CD4-positive, alpha-beta T cell treated with Interleukin-21 for 1 hour (primary cell): ENCODE measurements at places on chromosomes 5 and 9.

- no peak for DNase-seq
Observed at GRCh38 chr9:29668732-29669131, 2095.5 kb upstream of the C9orf72 start.

GRCh38 chr9:68780380-68780712 is 75.3 kb downstream of the PIP5K1B start:
- DNase-seq: no peak

- DNase-seq: no peak
Observed at GRCh38 chr9:113992994-113993393, 85.1 kb downstream of the AMBP start.

DNA sequence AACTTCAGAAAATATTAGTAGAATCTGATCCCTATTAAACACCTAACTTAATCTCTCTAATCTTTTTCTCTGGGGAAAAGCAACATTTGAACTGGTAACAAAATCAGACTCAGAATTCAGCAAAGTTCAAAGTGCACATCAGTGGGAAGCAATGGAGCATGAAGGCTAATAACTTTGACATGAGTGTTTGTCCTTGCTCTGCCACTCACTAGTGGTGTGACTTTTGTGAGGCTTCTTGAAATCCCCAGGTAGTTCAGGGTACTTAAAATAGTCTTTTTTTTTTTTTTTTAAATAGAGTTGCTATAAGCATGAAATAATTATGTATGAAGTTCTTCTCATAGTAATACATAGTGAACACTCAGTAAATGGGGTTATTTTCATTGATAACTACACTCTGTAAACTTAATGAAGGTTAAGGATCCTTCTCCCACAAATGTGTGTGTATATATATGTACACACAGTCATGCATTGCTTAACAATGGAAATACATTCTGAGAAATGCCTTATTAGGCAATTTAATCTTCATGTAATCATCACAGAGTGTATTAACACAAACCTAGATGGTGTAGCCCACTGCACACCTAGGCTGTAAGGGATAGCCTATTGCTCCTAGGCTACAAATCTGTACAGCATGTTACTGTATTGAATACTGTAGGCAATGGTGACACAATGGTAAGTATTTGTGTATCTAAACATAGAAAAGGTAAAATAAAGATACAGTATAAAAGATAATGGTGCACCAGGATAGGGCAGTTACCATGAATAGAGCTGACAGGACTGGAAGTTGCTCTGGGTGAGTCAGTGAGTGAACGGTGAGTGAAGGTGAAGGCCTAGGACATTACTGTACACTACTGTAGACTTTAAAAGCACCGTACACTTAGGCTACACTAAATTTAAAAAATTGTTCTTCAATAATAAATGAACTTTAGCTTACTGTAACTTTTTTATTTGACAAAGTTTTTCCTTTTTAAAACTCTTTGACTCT is 73.3 kb upstream of the HMHB1 start:
- no peak for DNase-seq

DNA sequence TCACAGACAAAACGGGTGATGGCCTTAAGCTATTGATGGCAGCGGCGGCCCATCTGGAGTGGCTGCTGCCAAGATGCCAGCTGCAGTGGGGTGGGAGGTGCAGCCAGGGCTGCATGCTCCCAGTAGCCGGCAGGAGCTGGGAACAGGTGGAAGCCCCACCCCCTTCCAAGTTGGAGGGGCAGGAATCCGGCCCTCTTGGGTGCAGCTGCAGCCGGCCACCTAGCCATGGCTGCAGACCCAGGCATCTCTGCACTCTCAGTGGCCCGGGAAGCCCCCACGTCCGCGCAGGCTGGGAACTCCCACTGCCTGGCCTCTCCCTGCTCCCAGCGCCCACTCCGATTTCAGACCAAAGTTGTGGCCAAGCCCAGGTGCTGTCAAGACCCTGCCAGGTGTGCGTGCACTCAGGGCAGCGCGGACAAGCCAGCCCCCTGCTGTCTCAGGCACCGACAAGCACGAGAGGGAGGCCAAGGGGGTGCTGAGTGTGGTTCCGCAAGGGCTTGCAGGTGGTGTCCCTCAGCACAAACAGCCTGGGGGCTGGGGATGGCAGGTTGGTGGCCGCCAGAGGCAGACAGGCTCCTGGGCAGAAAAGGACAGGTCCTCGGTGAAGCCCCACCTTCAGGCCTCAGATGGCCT is 115.1 kb upstream of the TSLP start:
- no peak for DNase-seq

DNA sequence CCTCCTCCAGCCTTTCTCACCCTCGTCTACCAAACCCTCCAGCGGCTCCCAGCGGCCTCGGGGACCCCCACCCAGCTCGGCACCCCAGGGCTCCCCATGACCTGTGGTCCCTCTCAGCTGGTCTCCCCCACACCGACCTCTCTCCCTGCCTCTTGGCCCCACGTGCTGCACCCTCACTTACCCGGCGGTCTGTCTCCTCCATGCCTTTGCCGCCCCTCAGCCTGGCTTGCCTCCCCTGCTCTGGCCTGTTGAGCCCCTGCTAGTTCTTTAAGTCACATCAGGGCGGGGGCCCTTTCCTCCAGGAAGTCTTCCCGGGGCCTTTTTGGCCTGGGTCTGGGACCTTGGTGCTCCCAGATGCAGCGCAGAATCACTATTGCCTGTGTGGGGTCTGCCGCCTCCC is 81.5 kb downstream of the LMX1B start:
- no peak for DNase-seq

- DNase-seq: no peak
Observed at GRCh38 chr9:127912882-127913281, 4.0 kb downstream of the ST6GALNAC4 start.

- no peak for DNase-seq
Observed at GRCh38 chr5:4387290-4387689, 752.8 kb upstream of the ADAMTS16 start.

DNA sequence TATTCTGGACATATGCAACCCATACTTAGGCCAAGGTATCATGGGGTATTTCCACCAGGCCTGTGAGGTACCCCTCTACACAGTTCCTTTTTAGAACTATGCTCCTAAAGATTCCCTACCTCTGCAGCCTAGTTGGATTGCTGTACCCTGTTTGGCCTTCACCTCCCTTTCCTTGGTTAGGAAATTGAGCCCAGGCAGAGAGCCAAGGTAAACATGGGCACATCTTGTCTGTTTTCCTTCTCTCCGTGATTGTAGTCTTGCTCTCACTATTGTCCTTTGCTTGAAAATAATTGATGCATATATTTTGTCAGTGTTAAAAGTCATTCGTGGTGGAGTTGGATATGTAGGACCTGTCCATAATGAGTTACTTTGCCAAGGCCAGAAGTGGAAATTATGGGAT is 26.7 kb downstream of the BDP1 start:
- DNase-seq: no peak

GRCh38 chr5:1101961-1102713 is 9.7 kb downstream of the SLC12A7 start:
- DNase-seq: no peak

DNA sequence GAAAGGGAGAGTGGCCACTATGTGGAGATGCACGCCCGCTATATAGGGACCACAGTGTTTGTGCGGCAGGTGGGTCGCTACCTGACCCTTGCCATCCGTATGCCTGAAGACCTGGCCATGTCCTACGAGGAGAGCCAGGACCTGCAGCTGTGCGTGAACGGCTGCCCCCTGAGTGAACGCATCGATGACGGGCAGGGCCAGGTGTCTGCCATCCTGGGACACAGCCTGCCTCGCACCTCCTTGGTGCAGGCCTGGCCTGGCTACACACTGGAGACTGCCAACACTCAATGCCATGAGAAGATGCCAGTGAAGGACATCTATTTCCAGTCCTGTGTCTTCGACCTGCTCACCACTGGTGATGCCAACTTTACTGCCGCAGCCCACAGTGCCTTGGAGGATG is 19.8 kb downstream of the RGMB start:
- DNase-seq: no peak

DNA sequence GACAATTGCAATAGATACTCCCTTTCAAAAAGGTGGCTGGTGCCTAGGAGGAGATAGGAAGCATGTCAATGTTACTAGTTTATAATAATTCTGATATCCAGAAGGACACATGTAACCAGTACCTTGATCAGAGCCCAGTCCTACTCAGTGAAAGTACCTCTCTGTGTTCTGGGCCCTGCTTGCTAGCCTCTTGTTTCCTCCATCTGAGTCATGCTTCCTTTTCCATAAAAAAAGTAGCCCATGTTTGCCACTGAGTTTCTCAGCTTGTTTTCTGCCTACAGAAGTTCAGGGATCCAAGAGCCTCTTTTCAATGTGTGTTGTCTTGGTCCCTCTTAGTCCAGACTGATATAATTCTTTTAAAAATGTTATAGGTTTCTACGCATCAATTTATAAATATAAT is 149.0 kb downstream of the SSBP2 start:
- no peak for DNase-seq

DNA sequence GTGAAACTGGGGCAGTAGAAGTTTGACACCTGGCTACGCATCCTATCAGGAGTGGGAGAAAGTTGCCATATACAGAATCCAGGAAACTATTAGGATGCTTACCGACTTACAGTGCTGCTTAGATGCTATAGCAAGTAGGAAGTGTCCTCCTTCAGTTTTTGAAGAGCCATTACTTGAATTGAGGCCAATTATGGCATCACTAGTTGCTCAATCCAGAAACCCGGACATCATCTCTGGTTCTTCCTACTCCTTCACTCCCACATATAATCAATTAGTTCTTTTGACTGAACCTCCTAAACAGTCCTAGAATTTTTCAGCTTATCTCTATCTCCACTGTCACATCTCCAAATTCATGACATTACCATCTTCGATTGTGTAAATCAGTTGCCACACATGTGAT is 41.8 kb upstream of the UGCG start:
- DNase-seq: no peak

DNA sequence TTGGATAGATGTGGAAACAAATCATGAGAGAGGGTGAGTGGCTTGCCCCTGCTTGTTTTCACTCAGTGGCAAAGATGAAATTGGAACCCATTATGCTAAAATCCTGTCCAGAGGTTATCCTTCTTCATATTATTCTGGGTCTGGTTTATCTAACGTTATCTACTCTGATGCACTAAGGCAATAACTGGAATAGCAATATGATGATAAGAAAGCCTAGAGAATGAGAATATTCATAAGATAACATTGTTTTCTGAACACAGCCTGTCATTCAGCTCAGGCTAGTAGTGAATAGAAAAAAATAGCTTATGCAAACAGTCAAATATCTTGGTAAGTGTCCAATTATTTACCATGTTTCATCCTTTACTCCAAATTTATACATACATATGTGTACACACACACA is 132.0 kb upstream of the C6 start:
- DNase-seq: no peak

- no peak for DNase-seq
Observed at GRCh38 chr9:20084125-20084524, 295.3 kb upstream of the SLC24A2 start.

DNA sequence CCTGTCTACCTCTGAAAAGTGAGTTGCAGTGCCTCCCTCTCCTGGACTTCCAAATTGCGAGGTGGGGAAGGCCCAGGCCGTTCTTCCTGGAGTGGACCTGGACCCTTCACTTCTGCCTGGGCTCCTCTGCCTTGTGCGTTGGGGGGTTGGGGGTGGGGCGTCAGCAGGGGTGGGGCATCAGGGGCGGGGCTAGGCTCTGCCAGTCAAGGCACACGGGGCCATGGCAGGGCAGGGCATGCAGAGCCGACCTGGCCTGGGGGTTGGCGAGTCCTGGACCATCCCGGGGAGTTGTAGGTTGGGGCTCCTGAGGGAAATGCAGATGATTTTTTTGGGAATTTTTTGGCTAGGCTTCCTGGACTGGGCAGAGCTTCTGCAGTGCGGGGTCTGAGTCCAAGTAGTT is 87.1 kb downstream of the EHMT1 start:
- no peak for DNase-seq

DNA sequence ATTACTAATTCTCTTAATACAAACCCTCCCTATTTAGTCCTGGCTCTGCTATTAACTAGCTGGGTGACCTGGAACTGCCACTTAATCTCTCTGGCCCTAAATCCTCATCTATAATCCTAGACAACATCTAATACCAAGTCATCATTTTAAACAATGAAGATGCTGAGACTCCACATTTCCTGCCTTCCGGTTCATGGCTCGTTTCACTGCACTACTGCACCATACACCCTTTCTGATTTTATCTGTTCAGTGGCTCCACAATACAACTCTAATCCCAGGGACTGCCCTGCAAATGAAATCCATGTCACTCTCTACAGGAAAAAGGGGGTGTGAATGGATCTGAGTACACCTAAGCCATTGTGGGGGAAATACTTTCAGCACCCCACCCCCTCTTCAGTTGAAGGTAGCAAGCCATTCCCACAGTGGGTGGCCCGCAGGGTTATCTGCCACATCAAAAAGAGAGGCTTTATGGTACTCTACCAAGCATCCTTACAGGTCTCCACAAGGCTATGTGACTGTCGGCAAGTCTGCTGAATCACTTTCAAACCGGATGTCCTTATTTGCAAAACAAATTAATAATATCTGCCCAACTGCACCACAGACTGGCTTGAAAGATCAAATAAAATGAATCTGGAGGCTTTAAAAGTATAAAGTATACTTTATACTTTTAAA is 89.5 kb downstream of the EPB41L4A start:
- DNase-seq: peak; percentile 20

DNA sequence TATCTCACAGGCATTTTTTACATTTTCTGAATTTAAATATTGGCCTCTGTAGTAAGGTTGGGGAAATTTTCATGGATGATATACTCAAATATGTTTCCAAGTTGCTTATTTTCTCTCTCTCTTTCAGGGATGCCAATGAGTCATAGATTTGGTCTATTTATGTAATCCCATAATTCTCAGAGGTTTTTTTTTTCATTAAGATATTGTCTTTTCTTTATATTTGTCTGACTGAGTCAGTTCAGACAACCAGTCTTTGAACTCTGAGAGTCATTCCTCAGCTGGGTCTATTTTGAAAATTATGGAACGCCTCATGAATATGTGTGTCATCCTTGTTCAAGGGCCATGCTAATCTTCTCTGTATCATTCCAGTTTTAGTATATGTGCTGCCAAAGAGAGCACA is 223.2 kb downstream of the PCSK1 start:
- no peak for DNase-seq

- no peak for DNase-seq
Observed at GRCh38 chr9:12697719-12698118, 4.5 kb downstream of the TYRP1 start.

DNA sequence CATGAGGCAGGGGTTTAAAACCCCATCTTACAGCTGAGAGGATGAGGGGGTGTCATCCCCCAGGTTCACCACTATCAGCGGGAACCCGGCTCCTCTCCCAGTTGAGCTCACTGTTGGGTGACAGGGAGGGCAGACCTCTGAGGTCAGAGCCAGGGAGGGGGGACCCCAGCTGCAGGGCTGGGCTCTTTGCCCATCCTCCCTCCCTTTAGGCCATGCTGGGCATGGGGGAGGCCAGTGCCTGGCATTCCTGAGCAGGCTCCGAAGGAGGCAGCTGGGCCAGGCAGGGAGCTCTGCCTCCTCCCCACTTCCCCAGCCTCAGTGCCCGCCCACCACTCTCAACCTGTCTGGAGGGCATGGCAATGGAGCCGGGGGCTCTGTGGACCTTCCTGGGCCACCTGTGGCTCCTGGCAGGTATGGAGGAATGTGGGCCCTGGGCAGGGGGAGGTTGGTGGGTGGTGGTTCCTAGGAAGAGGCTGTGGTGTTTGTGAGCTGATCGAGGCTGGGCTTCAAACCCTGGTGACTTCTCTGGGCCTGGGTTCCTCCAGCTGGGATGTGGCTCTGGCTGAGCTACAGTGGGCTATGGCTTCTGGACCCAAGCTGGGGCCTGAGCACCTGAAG is 12.6 kb downstream of the CRB2 start:
- DNase-seq: no peak

GRCh38 chr9:132181796-132182313 is 20.0 kb downstream of the NTNG2 start:
- DNase-seq: no peak

- DNase-seq: no peak
Observed at GRCh38 chr5:126745259-126745992, 31.5 kb upstream of the LMNB1 start.
